ENCODE measurements at places on chromosomes 4 and X. TPM values are rescaled to one million over a fixed set of nuclear protein-coding genes. Genes with fewer than 3 reads are reported as not detected.

DNA sequence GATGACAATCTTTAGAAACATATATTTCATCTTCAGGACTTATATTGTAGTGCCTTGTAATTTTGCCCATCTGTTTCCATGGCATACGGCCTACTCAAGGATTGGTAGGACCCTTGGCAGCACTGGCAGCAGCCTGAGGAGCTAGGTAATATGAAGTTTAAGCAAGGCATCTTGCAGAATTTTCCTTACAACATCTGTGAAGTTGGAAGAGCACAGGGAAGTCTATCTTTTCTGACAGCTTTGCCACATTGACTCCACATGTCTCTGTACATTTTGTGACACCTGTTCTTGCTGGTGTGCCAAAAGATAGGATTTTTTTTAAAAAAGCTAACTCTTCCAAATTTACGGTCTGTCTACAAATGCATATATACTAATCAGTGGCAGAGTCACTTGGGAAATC, 1235.2 kb downstream of the PCDH7 start:
- DNase-seq = no peak
- H3K4me3 ChIP-seq = no peak overlapping the region
- H3K4me1 ChIP-seq = no peaks in the 10 kb centered on the region
- no peaks in the 10 kb centered on the region for H3K36me3 ChIP-seq

- no peaks in the 10 kb centered on the region for H3K27me3 ChIP-seq
- no peaks in the 10 kb centered on the region for H3K36me3 ChIP-seq
- peak overlapping the region; percentile 85 for H3K27ac ChIP-seq
- DNase-seq = no peak
- no peaks in the 10 kb centered on the region for H3K4me1 ChIP-seq
Observed at GRCh38 chr4:137532869-137533236, 559 bp upstream of the PCDH18 start.

DNA sequence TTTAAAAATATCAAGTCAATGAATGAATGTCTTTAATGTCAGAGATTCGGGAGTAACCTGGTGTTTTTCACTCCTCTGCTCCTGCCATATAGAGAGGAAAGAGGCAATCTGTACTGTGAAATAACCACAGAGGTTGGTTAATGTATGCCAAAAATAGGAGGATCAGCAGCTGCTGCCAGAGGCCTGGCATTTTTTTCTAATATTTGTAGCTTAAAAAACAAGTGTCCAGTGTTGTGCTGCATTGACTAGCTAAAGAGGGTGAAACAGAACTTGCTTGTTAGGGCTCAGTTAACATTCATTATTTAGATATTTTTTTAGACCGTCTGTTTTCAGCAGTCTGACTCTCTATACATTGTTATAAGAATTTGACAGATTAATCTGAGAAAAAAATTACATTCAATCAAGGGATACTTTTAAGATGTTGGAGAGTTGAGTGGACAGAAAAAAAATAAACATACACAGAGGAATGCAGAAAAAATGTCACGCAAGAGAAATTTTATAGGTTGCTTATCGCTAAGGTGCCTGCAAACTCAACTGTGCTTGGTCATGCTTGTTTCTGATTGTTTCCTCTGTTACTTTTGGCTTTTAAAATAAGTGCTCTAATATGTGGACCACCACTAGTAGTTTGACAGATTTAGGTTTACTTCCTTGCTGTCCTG, 392.3 kb upstream of the GALNT7 start:
- no peaks in the 10 kb centered on the region for H3K4me1 ChIP-seq
- H3K27ac ChIP-seq = no peak overlapping the region
- H3K4me3 ChIP-seq = no peak overlapping the region
- H3K36me3 ChIP-seq = no peaks in the 10 kb centered on the region
- no peak for DNase-seq

GRCh38 chrX:30181353-30181752, 34.0 kb upstream of the MAGEB2 start:
- no peak for DNase-seq
- no peaks in the 10 kb centered on the region for H3K4me1 ChIP-seq
- no peak overlapping the region for H3K4me3 ChIP-seq
- H3K27ac ChIP-seq = no peak overlapping the region
- no peaks in the 10 kb centered on the region for H3K27me3 ChIP-seq

DNA sequence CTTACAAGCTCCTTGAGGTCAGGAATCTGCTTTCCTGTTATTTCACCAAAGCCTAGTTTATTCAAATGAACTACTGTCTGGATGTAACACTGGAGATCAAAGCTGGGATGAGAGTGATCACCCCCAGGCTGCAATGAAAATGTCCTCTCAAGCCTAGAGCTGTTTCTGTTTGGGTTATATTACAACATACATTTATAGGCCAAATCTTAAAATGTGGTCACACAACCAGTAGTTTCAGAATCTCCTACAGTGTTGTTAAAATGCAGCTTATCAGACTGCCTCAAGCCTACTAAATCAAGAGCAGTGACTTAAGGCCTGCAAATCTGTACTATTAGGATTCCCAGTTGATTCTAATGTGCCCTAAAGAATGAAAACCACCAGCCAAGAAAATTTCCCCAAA, 207.5 kb downstream of the PAPSS1 start:
- H3K27ac ChIP-seq = no peak overlapping the region
- H3K27me3 ChIP-seq = no peaks in the 10 kb centered on the region
- H3K4me1 ChIP-seq = no peaks in the 10 kb centered on the region
- no peaks in the 10 kb centered on the region for H3K36me3 ChIP-seq
- no peak for DNase-seq

DNA sequence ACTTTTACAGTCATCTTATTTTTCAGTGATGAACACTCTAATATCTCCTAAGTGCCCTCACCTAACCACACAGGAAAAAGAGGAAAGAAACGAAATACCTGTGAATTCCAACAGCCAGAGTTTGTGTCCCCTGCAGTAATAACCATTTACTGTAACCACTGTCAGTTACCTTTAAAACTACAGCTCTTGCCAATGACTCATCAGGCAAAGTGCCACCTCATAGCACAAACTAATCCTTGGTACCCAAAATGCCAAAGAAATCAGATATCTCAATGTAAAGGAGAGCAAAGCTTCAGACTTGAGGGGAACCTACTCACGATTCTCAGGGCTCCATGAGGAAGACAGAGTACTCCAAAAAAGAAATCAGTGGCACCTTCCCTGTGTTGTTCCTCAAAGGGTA, 146.5 kb downstream of the NDST3 start:
- DNase-seq = no peak
- no peak overlapping the region for H3K4me3 ChIP-seq
- H3K27me3 ChIP-seq = no peaks in the 10 kb centered on the region
- no peaks in the 10 kb centered on the region for H3K36me3 ChIP-seq
- no peak overlapping the region for H3K27ac ChIP-seq

DNA sequence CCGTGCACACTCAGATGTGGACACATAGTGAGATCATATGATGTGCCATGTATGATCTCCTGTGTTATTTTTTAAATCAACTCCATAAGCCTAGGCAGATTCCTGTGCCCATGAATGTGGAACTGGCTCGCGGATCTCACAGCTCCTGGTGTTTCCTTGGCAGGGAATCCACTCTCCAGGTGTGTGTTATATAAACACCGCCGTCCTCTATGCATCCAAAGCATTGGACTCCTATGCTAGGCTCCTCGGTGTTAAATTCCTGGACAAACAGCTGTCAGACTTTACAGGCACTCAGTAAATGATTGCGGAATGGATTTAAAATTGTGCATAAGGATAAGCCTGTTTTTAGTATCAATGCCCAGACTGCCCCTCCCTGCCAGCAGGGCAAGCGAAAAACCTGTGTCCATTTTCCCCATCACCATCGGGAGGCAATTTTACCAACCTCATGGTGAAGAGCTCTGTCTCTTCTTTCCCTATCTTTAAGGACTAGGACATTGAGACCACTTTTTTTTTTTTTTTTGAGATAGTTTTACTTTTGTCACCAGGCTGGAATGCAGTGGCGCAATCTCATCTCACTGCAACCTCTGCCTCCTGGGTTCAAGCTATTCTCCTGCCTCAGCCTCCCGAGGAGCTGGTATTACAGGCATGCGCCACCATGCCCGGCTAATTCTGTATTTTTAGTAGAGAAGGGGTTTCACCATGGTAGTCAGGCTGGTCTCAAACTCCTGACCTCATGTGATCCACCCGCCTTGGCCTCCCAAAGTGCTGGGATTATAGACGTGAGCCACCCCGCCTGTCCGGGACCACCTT, 23.6 kb upstream of the GPR78 start:
- H3K4me3 ChIP-seq = no peak overlapping the region
- H3K27me3 ChIP-seq = no peaks in the 10 kb centered on the region
- H3K4me1 ChIP-seq = no peaks in the 10 kb centered on the region
- DNase-seq = peak; percentile 25

DNA sequence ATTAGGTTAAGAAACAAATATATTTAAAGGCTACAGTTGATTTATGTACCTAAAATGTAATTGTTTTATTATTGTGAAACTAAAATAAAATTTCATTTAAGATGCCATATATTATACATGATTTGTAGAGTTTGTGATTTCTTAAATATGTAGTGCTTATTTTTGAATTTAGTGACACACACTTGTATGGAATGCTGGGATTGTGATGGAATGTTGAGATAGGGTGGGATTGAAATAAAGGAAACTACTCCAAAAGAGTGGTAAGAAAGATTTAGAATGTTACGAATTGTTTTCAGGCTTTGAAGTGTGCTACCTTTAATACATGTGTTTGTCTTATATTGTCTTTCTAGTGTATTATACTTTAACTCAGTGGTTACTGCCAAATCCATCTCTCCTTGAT, 330.3 kb upstream of the PITX2 start:
- H3K27me3 ChIP-seq = no peaks in the 10 kb centered on the region
- H3K4me3 ChIP-seq = no peak overlapping the region
- H3K4me1 ChIP-seq = no peaks in the 10 kb centered on the region
- no peaks in the 10 kb centered on the region for H3K36me3 ChIP-seq

DNA sequence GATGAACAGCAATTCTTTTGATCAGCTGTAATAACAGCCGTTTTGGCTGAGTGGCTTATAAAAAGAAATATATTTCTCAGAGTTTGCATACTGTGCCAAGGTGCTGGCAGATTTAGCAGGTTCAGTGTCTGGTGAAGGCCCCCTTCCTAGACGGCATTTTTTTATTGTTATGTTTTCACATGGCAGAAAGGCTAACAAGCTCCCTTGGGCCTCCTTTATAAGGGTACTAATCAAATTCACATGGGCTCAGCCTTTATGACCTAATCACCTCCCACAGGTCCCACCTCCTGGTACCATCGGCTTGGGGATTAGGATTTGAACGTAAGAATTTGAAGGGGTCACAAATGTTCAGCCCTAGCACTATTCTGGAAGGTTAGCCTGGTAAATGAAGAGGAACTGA, 431.9 kb downstream of the SPOCK3 start:
- no peaks in the 10 kb centered on the region for H3K27me3 ChIP-seq
- no peaks in the 10 kb centered on the region for H3K36me3 ChIP-seq
- no peak overlapping the region for H3K4me3 ChIP-seq
- no peak overlapping the region for H3K27ac ChIP-seq
- no peaks in the 10 kb centered on the region for H3K4me1 ChIP-seq

DNA sequence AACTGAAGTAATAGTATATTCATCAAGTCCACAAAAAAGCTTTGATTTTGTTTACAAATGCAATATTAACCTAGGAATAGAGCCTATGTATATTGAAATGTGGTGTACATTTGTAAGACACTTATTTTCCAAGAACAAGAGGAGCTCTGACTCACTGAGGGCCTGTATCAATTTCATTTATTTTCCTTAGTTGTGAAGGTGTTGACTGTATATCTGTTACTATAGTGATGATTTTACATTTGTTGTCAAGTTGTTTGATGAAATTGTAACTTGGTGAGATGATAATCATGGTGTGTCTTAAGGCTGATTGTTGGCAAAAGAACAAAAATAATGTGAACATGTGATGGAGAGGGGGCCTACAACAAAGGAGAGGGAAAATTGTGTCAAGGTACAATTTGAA, 274.9 kb upstream of the TEX13A start:
- H3K36me3 ChIP-seq = no peaks in the 10 kb centered on the region
- no peaks in the 10 kb centered on the region for H3K4me1 ChIP-seq
- no peak for DNase-seq
- H3K27me3 ChIP-seq = no peaks in the 10 kb centered on the region
- no peak overlapping the region for H3K4me3 ChIP-seq

DNA sequence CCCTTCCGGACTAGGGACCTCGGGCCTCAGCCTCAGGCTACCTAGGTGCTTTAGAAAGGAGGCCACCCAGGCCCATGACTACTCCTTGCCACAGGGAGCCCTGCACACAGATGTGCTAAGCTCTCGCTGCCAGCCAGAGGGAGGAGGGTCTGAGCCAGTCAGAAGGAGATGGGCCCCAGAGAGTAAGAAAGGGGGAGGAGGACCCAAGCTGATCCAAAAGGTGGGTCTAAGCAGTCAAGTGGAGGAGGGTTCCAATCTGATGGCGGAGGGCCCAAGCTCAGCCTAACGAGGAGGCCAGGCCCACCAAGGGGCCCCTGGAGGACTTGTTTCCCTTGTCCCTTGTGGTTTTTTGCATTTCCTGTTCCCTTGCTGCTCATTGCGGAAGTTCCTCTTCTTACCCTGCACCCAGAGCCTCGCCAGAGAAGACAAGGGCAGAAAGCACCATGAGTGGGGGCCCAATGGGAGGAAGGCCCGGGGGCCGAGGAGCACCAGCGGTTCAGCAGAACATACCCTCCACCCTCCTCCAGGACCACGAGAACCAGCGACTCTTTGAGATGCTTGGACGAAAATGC, at the start of gene WAS:
Gene WAS (plus strand): TSS at position 389 of the 572 bp plus-strand sequence. CDS start 55 bp downstream, at position 444.
- DNase-seq = peak; percentile 64
- no peaks in the 10 kb centered on the region for H3K4me1 ChIP-seq
- H3K4me3 ChIP-seq = peak within 1 kb of the TSS; percentile 39
- H3K36me3 ChIP-seq = no peaks in the 10 kb centered on the region

- H3K27ac ChIP-seq = no peak overlapping the region
- H3K27me3 ChIP-seq = no peaks in the 10 kb centered on the region
- no peak overlapping the region for H3K4me3 ChIP-seq
Observed at GRCh38 chrX:153769865-153770600, 6.0 kb downstream of the PLXNB3 start.

- H3K27me3 ChIP-seq = no peaks in the 10 kb centered on the region
- no peaks in the 10 kb centered on the region for H3K36me3 ChIP-seq
- no peak overlapping the region for H3K4me3 ChIP-seq
Observed at GRCh38 chr4:101761405-101761804, 29.1 kb upstream of the BANK1 start.

GRCh38 chrX:155169881-155170280, 46.4 kb upstream of the VBP1 start:
- H3K27me3 ChIP-seq = no peaks in the 10 kb centered on the region
- H3K27ac ChIP-seq = no peak overlapping the region
- no peaks in the 10 kb centered on the region for H3K4me1 ChIP-seq
- H3K4me3 ChIP-seq = no peak overlapping the region
- H3K36me3 ChIP-seq = no peaks in the 10 kb centered on the region
- DNase-seq = no peak

Gene PDLIM3
- 24.4 TPM for total RNA-seq

Gene TMEM255A
- total RNA-seq = 1.5 TPM

Gene ESX1
- total RNA-seq = not detected

Gene NPY2R
- total RNA-seq = not detected

Gene PLP1
- total RNA-seq = not detected

Gene PPARGC1A
- 14.2 TPM for total RNA-seq

Gene CYLC1
- not detected for total RNA-seq

Gene NUDT11
- 0.64 TPM for total RNA-seq

Gene MAGIX
- 7.1 TPM for total RNA-seq

Gene PNMA5
- total RNA-seq = not detected
